ENCODE measurements at places on chromosomes 1 and 21.

DNA sequence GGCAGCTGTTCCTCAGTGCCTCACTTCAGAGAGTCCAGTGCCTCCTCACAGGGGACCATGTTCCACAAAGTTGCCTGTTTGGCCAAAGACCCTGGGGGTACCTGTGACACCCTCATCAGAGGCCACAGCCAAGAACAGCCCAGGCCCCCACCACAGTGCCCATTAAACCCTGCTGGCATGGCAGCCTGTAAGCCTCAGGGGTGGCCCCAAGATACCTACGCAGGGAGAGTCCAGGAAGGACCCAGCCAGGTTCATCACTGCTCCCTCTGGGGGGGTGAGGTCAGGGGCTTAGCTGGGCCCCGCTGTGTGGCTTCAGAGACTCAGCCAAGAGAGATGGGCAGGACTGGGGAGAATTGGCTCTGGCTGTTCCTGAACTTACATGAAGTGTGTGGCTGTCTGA lies 19.1 kb upstream of the PRDM16 start:
- DNase-seq = no peak

DNA sequence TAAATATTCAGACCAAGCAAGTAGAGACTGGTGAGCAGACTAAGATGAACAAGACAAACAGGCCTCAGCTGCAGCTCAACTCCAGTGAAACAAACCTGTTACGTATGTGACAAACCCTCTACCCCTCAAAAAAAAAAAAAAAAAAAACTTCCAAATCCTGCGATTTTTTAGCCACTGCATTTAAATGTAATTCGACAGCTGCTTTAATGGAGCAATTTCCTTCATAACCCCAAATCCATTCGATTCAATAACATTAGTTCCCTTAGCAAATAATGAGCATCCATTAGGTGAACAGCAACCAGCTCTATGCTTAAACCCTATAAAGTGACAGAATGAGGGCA lies 31.1 kb downstream of the SIPA1L2 start:
- DNase-seq = no peak

- DNase-seq = no peak
Observed at GRCh38 chr21:46509741-46510502, 51.2 kb downstream of the DIP2A start.

DNA sequence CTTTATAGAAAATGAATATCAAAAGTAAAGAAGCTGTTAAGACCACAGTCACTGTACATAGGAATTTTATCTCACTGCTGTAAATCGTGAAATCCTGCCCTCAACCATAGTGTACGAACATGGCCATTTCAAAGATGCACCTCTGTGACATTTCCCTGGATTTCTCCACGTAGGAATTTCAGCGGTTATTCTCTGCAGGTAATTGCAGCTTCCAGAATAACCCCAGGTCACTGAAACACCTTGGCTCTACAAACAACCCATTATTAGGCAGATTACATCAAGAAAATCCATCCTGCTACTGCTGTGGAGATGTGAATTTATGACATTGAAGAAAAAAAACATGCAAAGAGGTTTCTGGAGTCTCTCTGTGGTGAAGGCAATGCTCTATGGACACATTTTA lies 196.2 kb upstream of the USP25 start:
- no peak for DNase-seq

GRCh38 chr1:14921057-14921456 lies 232.5 kb upstream of the TMEM51 start:
- DNase-seq = no peak

DNA sequence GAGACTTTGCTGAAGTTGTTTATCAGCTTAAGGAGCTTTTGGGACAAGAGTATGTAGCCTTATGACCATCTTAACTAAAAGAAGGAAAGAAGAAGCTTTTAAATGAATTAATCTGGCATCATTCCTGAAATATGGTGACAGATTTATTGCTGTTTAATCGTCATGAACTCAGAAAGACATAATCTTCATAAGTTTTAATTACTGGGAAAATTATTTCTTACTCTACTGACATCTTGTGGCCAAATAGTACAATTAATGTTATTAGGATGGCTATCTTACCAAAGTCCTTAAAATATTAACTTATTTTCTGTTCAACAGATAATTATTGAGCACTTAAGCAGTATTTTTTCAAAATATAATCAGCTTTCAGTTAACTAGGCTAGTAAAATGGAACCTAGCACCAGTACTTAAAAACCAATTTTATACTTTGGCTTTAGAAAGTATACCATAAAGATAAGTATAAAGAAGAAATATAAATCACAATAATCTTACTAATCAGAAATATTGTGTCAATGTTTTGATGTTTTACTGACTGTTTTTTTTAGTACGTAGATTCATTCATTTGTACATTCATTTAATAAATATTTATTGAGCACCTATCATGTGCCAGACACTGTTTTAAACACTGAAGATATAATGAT lies 34.7 kb upstream of the GPR25 start:
- DNase-seq = no peak

DNA sequence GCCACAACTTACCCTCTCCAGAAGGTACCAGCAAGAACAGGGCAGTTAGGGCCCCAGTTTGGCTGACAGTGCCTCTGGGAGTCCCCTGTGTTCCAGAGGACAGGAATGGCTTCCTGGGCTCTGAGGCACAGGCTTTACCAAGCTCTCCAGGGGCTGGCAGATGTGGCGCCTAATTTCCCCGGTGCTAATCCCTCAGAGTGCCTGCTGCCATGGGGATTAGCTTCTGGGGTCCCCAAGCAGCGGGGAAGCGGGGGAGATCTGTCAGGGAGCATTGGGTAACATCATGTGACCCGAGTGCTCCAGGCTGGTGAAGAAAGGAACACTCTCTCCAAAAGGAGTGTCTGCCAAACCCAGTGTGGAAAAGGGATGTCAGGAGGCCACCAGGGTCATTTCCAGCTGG lies at the start of gene LACTBL1:
Gene LACTBL1 (minus strand): TSS at position 107 of the 400 bp plus-strand sequence. CDS start 550 bp downstream, outside the sequence.
- DNase-seq = no peak
